A673 (cell line): ENCODE measurements at places on chromosomes 3 and 15.

DNA sequence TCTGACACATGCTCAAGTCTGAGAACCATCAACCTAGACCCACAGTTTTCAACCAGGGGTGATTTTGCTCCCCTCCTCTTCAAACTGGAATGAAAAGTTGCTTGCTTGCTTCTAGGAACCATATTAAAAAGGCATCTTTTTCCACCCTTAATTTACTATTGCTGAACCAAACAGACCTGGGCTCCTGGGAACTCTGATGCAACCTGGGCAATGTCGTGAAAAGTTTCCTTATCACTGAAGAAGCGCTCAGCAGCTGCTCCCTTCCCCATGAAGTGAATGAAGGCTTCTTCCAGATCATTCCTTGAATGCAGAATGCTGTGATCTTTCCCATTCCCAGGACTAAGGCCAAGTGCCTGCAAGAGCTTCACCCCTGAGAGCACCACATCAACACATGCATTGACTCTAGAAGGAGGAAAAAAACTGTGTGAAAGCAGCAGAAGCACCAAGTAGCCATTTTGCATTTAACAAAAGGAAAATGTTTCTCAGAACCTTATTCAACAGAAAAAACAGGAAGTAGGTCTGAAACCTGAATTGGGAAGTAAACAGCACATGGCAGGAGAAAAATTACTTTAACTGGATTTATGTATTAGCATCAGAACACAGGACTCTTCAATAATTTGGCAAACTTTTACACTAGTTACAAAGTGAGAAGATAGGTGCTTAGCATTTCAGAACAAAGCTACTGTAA is 8.7 kb downstream of the ADPGK start:
- DNase-seq, result no peak

GRCh38 chr3:85171976-85172375 is 213.2 kb downstream of the CADM2 start:
- no peak for DNase-seq

DNA sequence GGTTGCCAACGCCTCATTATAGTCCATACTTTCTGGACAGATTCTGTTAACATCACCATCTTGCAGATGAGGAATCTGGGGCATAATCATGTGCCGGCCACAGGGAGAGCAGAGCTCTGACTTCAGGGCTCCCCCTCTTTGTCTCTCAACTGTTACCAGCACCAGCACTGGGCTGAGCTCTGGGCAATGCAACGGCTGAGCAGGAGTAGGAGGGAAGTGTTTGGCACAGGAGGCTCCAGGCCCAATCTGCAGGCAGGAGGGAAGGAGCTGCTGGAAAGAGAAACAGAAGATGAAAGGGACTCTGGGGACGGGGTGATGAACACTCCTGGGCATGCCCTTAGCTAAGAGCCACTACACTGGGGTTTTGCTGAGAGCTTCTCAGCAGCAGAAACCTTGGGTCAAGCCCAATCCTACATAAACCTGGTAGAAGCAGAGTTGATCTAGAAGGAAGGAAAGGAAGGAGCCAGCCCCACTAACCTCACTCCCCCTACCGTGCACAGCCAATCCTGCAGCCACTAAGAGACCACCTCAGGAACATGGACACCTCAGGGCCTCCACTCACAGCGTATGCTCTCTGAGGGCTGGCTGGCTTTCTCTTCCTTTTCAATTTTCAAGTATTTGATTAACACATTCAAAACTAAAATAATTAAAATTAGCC is 73.1 kb upstream of the SPATA12 start:
- DNase-seq, result no peak

DNA sequence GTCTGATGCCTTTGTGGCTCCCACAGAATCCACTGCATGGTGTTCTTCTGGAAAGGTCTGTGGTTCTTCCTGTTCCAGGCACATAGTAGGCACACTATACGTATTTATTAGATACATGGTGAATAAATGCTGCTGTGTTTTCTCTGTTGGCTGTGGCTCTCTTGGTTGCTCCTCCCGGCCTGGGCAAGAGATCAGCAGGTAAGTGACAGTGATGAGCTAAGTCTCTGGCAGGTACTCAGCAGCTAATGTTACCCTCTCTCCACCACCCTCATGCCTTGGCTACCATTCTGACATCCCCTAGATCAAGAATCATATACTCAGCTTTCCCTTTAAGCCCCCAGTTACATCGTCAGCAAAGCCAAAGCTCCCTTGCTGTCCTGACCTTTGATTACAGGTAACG is 8.4 kb downstream of the SV2B start:
- DNase-seq, result no peak

- peak; percentile 20 for DNase-seq
These were observed 70.4 kb downstream of the KLF13 start for GRCh38 chr15:31396881-31397560.

DNA sequence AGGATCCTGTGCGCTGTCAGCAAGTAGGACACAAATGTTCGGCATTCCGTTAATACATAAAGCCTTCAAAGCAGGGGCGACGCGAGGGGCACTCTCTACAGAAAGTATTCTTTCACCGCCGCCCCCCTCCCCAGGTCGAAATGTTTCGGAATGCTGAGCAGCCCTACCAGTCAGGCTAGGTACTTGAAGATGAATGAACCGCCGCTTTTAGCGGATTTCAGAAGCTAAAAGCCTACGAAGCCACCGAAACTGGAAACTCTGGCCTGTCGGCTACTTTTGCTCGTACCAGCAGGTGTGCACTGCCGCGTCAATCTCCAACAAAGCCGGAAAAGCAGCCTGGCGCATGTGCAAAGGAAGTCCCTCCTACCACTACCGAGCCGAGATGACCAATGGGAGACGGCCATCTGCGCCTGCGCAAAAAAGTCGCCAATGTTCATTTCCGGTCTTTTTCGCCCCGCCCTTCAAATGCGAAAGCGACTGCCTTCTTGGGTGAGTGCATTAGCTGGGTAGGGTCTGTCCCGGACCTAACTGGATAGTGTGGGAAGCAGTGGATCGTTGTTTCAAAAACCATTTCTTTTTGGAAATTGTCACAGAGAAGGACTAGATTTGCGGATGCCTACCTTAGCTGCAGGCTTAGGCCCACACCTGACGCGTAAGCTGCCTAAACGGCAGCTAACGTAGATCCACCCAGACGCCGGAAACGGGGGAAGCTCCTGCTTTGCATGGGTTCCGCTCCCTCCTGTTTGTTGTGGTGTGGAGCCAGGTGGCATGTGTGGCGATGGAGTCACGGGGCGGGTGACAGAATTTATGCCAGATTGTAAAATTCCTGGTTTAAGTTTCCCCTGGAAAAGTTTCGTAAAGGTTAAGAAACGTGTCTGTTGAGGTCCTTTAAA is at the start of gene WDR5B:
Gene WDR5B (minus strand): TSS at position 301 of the 893 bp plus-strand sequence. CDS start 534 bp downstream, outside the sequence.
- DNase-seq, result peak; percentile 98

DNA sequence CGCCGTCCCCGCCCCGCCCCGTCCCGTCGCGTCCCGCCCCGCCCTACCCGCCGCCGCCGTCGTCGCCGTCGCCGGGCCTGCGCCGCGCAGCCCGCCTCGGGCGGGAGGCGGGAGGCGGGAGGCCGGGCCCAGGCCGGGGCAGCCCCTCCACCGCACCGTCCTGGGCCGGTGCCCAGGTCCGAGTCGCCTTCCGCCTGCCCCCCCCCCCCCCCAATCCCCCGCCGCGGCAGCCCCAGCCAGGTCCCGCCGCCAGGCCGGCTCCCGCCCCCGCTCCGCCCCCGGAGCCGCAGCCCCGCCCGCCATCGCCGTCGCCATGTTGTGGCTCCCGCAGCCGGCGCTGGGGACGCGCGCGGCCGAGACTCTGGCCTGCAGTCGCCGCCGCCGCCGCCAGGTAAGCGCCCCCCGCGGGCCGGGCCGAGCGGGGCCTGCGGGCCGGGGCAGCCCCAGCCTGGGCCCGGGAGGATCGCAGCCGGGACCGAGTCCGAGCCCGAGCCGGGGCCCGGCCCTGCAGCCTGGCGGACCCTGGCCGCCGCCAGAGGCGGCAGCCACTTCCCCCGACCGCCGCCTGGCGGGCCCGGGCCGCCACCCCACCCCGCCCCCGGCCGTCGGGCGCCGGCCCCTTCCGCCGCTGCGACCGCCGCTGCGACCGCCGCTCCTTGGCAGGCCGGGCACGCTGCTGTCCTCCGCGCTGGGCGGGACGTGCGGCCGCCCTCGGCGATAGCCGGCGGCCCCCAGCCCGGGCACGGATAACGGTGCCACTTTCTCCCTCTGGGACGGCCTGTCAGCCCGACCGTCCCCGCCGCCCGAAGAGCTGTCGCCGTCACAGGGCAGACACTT is at the start of gene ZNF592:
Gene ZNF592 (plus strand): TSS at position 319 of the 837 bp plus-strand sequence. CDS start 34,084 bp downstream, outside the sequence.
- peak; percentile 77 for DNase-seq

GRCh38 chr15:57227899-57228298 is 148.4 kb upstream of the CGNL1 start:
- DNase-seq, result peak; percentile 68

GRCh38 chr15:41969851-41970431 is 2.4 kb downstream of the EHD4 start:
- peak; percentile 94 for DNase-seq

GRCh38 chr3:184727357-184728009 is 15.6 kb upstream of the MAGEF1 start:
- DNase-seq, result peak; percentile 75

GRCh38 chr3:100609305-100609704 is at the start of gene ADGRG7:
Gene ADGRG7 (plus strand): TSS chr3:100609601. CDS start chr3:100609857, 256 bp downstream.
- DNase-seq, result no peak

DNA sequence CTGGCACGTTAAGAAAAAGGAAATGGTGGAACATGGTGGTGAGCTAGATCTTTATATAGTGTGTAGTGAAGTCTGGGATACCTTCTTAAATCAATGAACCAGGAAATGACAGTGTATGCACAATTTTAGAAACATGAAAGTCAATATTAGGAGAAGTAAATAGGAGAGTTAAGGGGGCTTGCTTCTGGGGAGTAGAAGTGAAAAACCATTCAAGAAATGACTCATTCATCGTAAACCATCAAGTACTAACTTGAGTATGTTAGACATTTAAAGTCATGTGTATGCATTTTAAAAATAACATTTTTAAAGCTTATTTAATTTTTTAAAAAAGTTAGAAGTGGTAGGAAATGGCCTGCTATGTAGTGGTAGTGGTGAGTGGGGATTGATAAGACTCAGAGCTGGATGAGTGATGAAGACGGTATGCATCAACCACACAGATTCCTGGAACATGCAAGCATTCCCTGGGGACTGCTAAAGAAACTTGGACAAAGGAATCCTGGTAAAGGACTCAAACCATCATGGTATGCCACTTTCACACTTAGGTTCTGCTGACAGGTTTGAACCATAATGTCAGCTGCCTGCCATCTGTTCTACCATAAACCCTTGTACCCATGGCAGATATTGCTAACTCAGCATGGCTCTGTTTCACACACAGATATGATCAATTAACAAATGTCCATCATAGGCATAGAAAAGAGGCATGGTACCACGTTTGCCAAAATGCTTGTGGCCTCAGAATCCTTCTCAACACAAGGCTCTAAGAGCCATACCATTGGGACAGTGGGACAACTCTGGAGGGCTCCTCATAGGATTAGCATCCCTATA is 28.9 kb upstream of the MITF start:
- no peak for DNase-seq

DNA sequence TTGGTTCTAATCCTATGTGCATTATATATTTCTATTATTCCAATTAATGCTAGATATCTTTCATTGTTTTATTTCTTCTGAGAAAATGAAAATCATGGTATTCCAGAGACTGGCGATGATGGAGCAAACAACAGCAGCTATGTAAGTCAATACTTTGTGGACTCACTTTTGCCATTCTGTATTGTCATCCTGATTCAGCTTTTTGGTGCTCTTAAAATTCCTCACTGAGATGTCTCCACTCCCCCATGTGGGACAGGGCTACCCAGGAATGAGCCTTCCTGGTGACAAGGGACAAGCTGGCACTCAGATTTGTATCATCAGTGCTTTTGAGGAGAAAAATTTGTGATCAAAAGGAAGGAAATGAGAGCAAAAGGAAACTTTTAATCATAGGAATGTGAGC is 56.7 kb upstream of the XCR1 start:
- DNase-seq, result no peak

DNA sequence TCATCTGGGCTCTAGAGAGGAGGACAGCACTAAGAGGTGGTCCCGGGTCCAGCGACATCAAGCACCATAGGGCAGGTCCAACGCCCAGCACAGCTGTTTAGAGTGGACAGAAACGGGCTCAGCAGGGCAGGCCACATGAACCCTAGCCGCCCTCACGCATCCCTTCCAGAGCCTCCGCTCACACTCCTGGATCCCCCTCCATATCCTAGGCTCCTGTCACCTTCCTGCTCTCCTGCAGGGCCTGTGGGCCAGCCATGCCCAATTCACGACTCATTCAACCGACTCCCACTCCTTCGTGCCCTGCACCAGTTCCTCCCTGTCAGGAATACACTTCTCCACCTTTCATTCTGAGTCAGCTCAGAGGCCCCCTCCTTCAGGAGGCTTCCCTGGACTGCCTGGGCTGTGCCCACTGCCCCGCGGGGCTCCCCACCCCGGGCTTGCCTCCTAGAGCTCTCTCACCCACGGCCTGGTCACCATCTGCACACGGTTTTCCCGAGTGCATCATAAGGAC is 90.2 kb downstream of the LINGO1 start:
- DNase-seq, result no peak

DNA sequence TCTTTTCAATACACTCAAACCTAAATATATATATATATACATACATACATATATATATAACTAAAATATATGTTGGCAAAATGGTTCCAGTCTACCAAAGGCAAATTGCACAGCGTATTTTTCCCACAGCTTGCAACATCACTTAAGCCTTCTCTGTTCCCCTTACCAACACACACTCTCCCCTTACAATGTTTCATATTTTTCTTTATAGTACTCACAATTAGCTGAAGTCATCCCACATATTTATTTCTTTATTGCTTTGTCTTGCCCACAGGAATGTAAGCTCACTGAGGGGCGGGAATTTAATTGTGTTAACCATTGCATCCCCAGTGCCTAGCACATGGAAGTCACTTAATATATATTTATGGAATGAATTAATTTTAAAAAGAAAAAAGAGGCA is 288.3 kb downstream of the ULK4 start:
- DNase-seq, result no peak

GRCh38 chr3:42801784-42802183 is 2.5 kb downstream of the HIGD1A start:
- no peak for DNase-seq

DNA sequence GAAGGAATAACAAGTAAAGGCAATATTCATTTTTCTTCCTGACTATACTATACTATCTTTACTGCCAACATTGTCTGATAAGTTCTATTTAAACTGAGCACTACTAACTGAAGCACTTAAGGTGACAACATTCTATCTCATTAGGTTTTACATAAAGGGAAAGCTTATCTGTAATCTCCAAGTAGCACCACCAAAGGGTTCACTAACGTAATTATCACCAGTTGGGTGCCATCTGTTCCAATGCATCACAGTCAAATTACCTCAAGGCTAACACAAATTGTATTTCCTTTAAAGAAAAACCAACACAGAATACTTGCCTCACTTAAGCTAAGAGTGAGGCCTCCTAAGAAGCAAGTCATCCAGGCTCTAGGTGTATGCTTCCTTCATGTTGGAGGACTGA is 453.8 kb downstream of the RAP2B start:
- DNase-seq, result no peak

DNA sequence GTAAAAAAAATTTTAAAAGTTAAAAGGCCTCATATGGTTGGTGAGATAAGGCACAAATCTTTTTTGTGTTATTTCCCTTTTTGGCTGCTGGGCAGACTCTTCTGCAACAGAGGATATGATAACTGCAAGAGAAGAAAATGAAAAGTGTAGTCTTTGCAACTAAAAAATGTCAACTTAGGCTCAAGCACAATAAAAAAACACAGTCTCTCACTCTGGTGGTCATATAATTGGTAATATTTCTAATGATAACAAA is 15.4 kb downstream of the COMMD2 start:
- no peak for DNase-seq

- DNase-seq, result no peak
These were observed 16.1 kb upstream of the C15orf61 start for GRCh38 chr15:67504796-67505195.
